ENCODE measurements at places on chromosomes 2 and 18.

DNA sequence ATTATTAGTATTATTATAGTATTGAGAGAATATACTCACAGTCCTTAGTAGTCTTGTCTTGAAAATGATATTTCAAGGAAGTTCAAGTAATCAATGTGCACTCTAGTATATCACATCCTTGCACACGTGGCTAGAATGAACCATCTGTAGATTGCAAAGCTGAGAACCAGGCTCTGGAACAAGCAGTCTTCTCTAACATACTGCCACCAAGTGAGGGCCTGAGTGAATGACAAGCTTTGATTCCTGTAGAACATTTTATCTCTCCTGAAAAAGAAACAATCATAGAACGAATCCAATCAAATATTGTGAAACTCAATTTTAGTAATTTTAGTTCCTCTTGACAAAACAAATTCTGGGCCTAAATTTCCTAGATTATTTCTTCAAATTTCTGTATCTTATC is 55.3 kb upstream of the SULT1C3 start:
- DNase-seq, result no peak

GRCh38 chr2:196967775-196968174 is 41.3 kb upstream of the PGAP1 start:
- DNase-seq, result no peak

GRCh38 chr18:45014047-45014501 is 333.4 kb downstream of the SETBP1 start:
- peak; percentile 10 for DNase-seq

DNA sequence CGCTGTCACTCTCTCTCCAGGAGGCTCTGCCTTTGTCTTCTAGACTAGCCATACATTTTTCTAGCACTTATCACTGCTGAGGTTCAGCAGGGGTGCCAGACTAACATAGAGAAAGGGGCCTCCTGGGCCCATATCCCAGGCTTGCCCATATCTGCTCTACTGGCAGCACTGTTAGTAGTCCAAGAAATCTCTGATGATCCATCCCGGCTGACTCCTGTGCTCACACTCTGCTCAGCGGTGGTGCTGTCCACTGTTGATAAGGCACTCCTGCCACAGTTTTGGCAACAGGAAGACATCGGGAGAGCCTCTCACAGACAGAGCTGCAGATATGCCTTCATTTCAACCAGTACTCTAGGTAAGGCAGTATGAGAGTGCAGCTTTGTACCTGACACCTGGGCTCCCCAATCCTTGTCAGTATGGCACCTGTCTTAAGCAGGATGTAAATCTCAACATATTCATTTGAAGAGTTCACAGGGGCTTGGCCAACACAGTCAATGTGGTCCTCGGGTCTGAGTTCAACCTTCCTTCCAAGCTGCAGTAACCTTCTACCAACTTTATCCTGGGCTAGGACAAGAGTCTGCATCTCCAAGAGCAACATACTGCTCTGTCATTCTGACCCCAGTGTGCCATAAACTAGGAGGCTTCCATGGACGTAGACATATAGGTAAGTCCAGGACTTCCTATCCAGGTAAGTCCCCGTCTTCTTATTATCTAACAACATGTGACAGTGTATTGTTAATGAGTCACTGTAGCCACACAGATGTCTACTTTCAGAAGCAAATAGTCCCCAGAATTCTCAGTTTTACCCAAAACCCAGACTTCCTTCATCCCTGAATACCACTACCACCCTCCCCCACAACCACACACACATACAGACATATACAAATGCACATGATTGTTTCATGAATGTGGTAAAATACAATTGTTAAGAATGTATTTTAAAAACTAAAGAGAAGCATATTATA is 16.2 kb downstream of the KLF7 start:
- peak; percentile 49 for DNase-seq

DNA sequence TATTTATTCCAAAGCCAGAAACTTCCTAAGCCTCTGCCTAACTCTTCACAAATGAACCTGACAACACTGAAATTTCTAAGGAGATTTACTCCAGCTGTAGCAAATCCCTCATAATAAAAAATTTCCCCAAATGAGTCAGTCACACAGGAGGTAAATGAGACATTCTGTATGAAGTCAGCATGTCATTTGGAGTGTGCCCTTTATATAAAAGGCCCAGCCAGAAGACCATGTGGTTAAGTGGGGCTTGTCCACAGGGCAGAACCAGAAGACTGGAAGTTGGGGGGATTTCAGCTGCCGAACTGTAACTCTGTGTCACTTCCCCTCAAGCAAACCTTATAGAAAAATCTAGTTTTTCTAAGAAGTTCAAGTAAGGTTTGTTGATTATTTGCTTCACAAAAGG is 30.2 kb downstream of the NRP2 start:
- DNase-seq, result no peak

Data from NCI-H2227 treated with DMSO at 0.1 percent for 48 hours (cell line).